Dermis blood vessel endothelial cell (primary cell): ENCODE measurements at places on chromosomes 12 and 14. TPM values are rescaled to one million over a fixed set of nuclear protein-coding genes. Genes with fewer than 3 reads are reported as not detected.

The FIGNL2 gene
- total RNA-seq: 0.74 and 1.2 TPM in 2 replicates

The SERPINA10 gene
- total RNA-seq: not detected in 2 replicates

The TAOK3 gene
- 27.2 and 31.9 TPM in 2 replicates for total RNA-seq

The ARMH4 gene
- 1.5 and 2.0 TPM in 2 replicates for total RNA-seq

The PTHLH gene
- total RNA-seq: not detected in 2 replicates

The CCDC88C gene
- 31.1 and 50.0 TPM in 2 replicates for total RNA-seq

The PHC1 gene
- total RNA-seq: 15.0 and 20.6 TPM in 2 replicates

The PTGDR gene
- not detected in 2 replicates for total RNA-seq

The TSFM gene
- 23.0 and 27.5 TPM in 2 replicates for total RNA-seq

The WIF1 gene
- not detected in 2 replicates for total RNA-seq

The CLMN gene
- 0.68 and 1.5 TPM in 2 replicates for total RNA-seq

The SAMD15 gene
- 0.88 and 1.0 TPM in 2 replicates for total RNA-seq

The GPRC5A gene
- 3.2 and 10.7 TPM in 2 replicates for total RNA-seq

The NPFF gene
- not detected in 2 replicates for total RNA-seq

The MIP gene
- not detected in 2 replicates for total RNA-seq

The MYL2 gene
- 0.14 and 0.34 TPM in 2 replicates for total RNA-seq

The ITGB7 gene
- 0.19 and 0.34 TPM in 2 replicates for total RNA-seq

The TAS2R9 gene
- not detected in 2 replicates for total RNA-seq

The GALNT4 gene
- 18.5 and 19.3 TPM in 2 replicates for total RNA-seq

The ACVR1B gene
- total RNA-seq: 9.9 and 17.4 TPM in 2 replicates

The TMEM132D gene
- total RNA-seq: not detected in 2 replicates

The COQ6 gene
- total RNA-seq: 20.2 and 28.8 TPM in 2 replicates

The PTPRQ gene
- under 0.01 TPM in 1 of 2 replicates, not detected in the other for total RNA-seq

The TMEM52B gene
- total RNA-seq: not detected in 2 replicates

The KRT3 gene
- not detected in 2 replicates for total RNA-seq

The CLEC1B gene
- not detected in 2 replicates for total RNA-seq

The CAPS2 gene
- total RNA-seq: under 0.01 and 0.42 TPM in 2 replicates

The RNASE7 gene
- not detected in 2 replicates for total RNA-seq

The GPX2 gene
- not detected in 2 replicates for total RNA-seq

The SMIM41 gene
- not detected in 2 replicates for total RNA-seq

The MUCL1 gene
- total RNA-seq: not detected in 2 replicates

The PPP1R1A gene
- 0.17 TPM in 1 of 2 replicates, not detected in the other for total RNA-seq

The DPPA3 gene
- not detected in 2 replicates for total RNA-seq

The LMNTD1 gene
- 0.19 TPM in 1 of 2 replicates, not detected in the other for total RNA-seq

The SERPINA1 gene
- total RNA-seq: 0.23 and 0.51 TPM in 2 replicates

The SLC10A1 gene
- total RNA-seq: not detected in 2 replicates

The KDM2B gene
- 29.4 and 32.0 TPM in 2 replicates for total RNA-seq

The KRT72 gene
- total RNA-seq: not detected in 2 replicates

The POC1B gene
- total RNA-seq: 17.9 and 25.2 TPM in 2 replicates

The RND1 gene
- total RNA-seq: 3.4 and 10.9 TPM in 2 replicates

The GPR65 gene
- 0.05 TPM in 1 of 2 replicates, not detected in the other for total RNA-seq

The PAPLN gene
- total RNA-seq: 30.6 and 60.1 TPM in 2 replicates

The KCNC2 gene
- not detected in 2 replicates for total RNA-seq
